Progenitor cell of endocrine pancreas (in vitro differentiated cells): ENCODE measurements at places on chromosomes 12 and 14. TPM values are rescaled to one million over a fixed set of nuclear protein-coding genes. Genes with fewer than 3 reads are reported as not detected.

The ZNF84 gene
- total RNA-seq, result 102 and 103 TPM in 2 replicates

GRCh38 chr12:126734296-126734695 is 1532.7 kb upstream of the TMEM132C start:
- no peak for DNase-seq

DNA sequence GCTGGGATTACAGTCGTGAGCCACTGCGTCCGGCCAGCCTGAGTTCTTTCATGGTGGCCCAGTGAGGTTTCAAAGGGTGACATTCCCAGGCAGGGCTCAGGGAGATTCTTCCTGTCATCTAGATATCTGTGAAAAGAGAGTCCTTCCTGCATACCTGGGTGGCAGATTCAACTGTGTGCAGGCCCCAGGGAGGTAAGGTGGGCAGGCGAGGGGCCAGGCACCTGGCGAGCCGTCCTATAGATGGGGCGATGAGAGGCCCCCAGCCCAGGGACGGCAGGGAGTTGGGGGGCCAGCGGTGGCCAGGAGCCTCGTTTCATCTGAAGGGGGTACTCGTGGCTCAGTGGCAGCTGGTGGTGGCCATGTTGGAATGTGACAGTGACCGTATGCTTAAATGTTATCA is 7.1 kb upstream of the EP400 start:
- DNase-seq, result no peak

The EIF4B gene
- 447 and 487 TPM in 2 replicates for total RNA-seq

GRCh38 chr12:122947352-122947792 is 18.9 kb downstream of the ABCB9 start:
- DNase-seq, result no peak
